Neuronal stem cell (in vitro differentiated cells): ENCODE measurements at places on chromosomes 13 and 19.

GRCh38 chr19:46014941-46015686 is 7.7 kb downstream of the PGLYRP1 start:
- peak; percentile 82 for DNase-seq

GRCh38 chr19:53730391-53730790 is 93.7 kb downstream of the NLRP12 start:
- DNase-seq: no peak

GRCh38 chr19:38211151-38211591 is 12.9 kb downstream of the DPF1 start:
- peak; percentile 32 for DNase-seq

- peak; percentile 48 for DNase-seq
Observed at GRCh38 chr19:5891938-5892771, 11.4 kb downstream of the NDUFA11 start.

GRCh38 chr13:40563350-40564125 is 102.9 kb downstream of the FOXO1 start:
- DNase-seq: no peak

GRCh38 chr19:41872775-41873647 is 4.1 kb upstream of the CD79A start:
- no peak for DNase-seq

- DNase-seq: no peak
Observed at GRCh38 chr13:46757640-46758039, 39.3 kb downstream of the ESD start.

GRCh38 chr19:28956421-28956820 is 256.5 kb downstream of the UQCRFS1 start:
- no peak for DNase-seq

DNA sequence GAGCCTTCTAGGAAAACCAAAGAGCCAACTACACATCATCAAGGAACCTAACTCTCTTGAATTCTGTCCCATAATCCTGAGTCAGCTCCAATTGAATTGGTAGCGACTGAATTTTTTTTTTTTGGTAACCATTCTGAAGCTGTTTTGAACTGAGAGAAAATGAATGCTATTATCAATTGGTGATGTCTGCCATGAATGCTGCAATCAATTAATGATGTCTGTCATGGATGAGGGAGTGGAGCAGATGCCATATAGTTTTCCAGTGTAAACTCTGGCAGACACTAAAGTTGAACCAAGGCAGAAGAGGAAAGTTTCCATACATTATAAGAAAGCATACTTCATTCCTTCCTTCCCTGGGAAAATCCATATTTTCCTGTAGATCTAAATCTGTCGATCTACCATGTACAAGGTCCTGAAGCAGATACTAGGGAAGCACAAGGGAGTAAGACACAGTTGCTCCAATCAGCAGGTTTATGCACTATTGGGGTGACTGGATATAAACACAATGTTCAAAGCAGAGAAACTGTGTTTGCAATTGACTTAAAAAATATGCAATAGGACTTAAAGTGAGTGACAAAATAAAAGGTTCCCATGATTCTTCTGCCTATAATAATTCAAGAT is 48.8 kb downstream of the MBD3L1 start:
- DNase-seq: no peak

DNA sequence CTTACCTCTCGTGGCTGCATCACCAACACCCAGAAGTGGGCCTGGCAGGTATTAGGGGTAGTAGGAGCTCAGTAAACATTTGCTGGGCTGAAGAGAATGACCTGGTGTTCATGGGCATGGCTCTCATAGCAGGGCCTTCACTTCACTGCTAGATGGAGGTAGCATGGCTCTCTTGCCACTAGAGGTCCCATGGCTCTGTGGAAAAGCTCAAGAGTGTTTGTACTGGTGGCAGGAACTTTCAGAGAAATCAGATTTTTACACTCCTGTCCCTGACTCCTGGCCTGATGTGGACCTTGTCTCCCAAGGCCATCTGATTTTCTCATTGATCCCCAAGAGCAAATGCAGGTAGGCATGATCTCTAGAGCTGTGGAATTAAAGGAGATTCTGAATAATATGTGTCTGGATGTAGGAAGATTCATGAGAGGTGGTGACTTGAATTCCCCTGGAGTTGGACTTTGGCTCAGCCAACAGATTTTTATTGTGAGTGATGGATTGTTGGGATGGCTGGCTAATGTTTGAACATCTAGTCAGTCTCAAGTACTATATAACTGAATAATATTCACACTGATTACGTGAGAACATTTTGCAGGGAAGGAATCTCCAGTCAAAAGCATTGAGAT is 5.7 kb downstream of the ZNF574 start:
- no peak for DNase-seq

- DNase-seq: no peak
Observed at GRCh38 chr19:7902796-7903243, 857 bp upstream of the MAP2K7 start.

GRCh38 chr19:14848822-14849221 is at the start of gene OR7A10:
Gene OR7A10 (minus strand): TSS chr19:14848922. CDS start chr19:14841877, 7,045 bp downstream.
- DNase-seq: no peak

- DNase-seq: no peak
Observed at GRCh38 chr13:80618781-80619180, 277.9 kb upstream of the SPRY2 start.

DNA sequence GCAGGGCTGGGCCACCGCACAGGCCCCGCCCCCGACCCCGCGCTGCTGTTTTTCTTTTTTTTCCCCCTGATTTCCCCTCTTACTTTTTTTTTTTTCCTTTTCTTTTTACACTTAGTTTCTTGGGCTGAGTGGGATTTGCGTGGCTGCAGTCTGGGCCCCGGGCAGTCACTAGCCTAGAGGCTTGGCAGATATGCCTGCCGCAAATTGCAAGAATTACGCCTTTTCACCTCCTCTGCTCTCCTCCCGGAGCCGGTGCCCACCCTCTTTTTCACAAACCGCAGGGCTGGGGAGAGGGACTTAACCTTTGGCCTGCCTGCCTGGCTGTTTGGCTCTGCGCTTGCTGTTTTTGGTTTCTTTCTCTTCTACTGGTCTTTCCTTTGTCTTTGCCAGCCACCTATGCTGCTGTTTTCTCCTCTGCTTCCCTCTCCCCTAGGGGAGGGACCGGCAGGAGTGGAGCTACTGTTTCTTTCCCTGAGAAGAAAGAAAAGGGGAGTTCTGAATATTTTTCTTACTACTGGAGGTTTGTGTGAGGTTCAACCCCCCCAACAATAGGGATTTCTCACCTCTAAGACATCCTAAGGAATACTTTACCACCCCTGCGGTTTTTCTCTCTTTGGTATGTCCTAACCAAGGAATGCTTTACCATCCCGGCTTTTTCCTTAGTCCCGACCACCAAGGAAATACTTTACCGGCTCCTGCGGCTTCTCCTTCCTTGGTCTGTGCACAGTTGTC is 11.0 kb downstream of the ZNF552 start:
- DNase-seq: peak; percentile 91

- DNase-seq: no peak
Observed at GRCh38 chr13:84661718-84662117, 779.4 kb upstream of the SLITRK1 start.

GRCh38 chr13:19618977-19619376 is 14.5 kb upstream of the MPHOSPH8 start:
- DNase-seq: no peak

- DNase-seq: no peak
Observed at GRCh38 chr19:29364224-29364726, 151.3 kb upstream of the UQCRFS1 start.

DNA sequence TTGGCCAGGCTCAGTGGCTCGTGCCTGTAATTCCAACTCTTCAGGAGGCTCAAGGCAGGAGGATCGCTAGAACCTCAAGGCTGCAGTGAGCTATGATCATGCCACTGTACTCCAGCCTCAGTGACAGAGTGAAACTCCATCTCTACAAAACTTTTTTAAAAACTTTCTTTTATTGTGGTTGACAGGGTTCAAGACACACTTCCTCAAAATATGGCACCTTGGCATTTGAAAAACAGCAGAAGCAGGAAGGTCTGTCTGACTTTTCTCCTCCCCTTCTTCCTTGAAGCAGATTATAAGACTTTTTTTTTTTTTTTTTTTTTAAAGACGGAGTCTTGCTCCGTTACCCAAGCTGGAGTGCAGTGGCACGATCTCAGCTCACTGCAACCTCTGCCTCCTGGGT is 100.3 kb downstream of the TM9SF2 start:
- DNase-seq: no peak

DNA sequence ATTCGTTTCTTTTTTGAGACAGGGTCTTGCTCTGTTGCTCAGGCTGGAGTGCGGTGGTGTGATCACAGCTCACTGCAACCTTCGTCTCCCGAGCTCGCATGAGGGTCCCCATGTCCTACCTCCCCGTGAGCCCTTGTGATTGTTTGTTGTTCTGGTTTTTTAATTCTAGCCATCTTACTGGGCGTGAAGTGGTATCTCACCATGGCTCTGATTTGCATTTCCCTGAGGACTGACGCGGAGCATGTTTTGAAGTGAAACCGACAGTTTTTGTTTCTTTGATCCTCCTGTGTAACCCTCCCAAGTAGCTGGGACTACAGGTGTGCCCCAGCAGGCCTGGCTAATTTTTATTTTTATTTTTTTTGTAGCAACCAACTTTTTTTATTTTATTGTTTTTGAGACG is 21.7 kb downstream of the GNG7 start:
- DNase-seq: no peak

GRCh38 chr13:33512880-33513554 is 227.5 kb upstream of the STARD13 start:
- DNase-seq: no peak

GRCh38 chr13:100525453-100526317 is 62.9 kb downstream of the GGACT start:
- DNase-seq: no peak

DNA sequence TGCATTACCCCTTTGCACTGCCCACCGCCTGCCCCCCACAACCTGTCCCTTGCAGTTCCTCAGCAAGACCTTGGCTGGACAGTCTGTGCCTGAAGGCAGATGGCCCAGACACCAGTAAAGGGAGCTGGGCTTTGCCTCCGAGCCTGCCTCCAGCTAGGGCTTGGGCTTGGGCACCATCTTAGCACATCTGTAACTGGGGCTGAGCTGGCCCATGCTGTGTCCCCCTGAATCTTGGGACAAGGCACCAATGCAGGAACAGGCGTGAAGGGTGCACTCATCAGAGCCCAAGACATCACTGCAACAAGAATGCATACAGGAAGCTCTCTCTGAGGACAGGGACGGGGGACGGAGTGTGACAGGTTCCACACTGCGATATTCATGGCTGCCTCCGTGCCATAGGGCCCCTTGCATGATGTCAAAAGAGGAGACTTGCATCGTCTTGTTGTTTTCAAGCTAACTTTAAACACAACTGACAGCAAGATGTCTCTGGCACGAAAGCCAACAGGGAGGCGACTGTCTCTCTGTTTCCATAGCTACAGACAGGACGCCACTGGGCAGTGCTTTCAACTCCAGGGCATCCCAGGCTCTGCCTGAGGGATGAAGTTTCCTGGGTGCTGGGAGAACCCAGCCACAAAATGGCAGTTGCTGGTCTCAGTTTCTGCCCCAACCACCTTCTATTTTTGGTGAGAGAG is 8.7 kb upstream of the CHST8 start:
- DNase-seq: no peak

DNA sequence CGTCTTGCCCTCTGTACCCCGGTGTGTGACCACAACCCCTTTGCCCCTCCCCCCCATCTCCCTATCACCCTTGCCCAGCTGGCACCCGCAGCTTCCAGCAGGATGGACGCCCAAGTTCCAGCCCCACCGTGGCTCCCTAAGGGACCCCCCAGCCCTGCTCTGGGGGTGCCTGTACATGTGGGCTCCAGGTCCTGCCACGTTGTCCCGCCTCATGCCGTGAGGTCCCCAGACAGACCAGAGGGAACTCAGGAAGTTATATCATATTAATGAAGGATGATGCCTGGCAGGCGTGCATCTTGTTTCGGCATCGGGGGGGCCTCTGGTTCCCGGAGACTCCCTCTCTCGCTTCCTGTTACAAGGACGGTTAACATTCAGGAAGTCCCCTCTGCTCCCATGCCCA is 1.6 kb upstream of the PTGIR start:
- DNase-seq: no peak

DNA sequence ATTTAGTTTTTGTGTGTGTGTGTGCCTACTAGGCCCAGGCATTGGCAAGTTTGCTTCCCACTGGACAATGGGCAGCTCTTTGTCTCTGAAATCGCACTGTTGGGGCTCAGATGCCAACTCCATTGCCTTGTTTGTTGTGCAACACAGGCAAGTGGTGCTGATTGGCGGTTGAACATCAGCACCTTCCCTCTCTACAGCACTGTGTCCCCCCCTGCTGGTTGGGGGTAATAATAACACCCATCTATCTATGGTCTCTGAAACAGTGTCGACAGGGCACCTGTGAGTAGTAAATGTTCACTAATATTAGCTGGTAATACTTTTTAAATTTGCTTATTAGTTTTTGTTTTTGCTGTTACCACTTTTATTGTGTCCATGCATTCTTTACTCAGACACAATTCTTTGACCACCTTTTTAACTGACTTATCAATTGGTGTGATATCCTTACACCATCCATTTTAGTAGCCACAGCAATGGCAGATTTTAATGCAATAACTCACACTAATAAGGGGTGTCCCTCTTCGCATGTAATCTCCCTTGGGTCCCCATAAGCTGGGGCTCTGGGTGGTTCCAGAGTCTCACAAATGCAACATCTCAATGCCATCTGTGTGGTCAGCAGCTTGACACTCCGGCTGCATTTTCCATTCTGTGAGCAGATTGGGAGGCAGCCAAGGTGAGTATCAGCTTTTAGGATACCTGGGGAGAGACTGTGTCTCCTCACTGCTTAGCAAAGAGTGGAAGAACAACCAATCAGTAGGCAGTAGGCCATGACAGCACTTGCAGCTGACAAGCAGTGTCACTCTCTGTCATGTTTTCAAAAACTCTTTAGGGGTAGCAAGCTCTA is 47.7 kb upstream of the UQCRFS1 start:
- peak; percentile 32 for DNase-seq

GRCh38 chr13:101258509-101258908 is 157.8 kb downstream of the NALCN start:
- DNase-seq: no peak

GRCh38 chr13:56700324-56700723 is 440.4 kb upstream of the PRR20A start:
- DNase-seq: no peak

DNA sequence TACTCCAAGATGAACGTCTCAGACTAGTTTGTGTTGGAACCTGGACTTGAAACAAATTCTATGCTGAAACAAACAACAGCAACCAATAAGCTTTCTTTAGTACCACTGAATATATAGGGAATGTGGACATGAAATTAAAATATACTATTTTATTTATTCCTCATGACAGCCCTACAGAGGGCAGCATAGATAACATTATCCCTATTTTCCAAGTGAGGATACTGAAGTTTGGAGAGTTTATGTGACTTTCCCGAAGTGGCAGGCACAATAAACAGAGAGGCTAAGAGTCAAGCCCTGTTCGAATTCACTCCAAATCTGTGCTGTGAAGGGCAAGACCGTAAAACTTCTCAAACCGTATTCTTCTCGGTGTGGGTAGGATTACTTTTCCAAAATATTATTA is 509.9 kb upstream of the GPC6 start:
- DNase-seq: no peak

- DNase-seq: no peak
Observed at GRCh38 chr13:110628952-110629701, 13.8 kb downstream of the NAXD start.

DNA sequence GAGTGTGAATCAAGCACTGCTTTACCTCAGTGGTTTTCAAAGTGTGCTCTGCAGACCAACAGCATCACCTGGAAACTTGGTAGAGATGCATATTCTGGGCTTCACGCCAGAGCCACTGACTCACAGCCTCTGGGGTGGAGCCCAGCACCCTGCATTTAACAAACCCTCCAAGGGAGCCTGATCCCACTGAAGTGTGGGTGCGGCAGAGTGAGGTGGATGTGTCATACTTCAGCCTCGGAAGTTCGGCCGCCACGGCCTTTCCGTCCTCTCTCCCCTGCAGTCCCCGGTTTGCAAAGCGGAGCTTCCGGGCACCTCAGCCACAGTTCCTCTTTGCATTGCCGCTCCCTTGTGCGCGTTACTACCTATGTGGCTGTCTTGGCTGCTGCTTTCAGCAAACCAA is 33.3 kb upstream of the MICU2 start:
- DNase-seq: no peak
